Fibroblast of the aortic adventitia (primary cell): ENCODE measurements at places on chromosomes 13 and 19.

DNA sequence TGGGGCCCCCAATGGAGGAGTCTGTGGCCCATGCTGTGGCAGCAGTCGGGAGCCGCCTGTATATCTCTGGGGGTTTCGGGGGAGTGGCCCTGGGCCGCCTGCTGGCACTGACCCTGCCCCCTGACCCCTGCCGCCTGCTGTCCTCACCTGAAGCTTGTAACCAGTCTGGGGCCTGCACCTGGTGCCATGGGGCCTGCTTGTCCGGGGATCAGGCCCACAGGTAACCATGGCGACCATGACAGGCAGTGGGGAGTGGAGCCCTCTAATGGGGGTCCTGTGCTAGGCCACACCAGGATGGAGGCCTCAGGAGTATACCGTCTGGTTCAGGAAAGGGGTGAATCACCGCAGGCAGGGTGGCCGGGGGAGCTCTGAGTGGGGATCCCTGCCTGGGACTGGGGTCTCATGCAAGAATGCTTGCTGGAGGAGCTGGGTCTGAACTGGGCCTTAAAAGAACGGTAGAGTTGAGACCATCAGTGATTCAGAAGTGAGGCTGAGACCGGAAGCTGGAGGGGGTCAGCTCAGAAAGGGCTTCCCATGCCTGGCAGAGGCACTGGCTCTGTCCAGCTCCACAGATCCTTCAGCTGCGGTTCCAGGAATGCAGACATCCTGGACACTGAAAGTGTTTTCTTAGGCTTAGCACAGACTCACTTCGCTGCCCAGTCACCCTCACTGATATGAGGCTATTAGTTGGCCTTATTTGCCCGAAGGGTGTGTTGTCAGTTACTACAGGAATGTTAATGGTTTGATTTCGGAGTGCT lies 29.1 kb downstream of the CNFN start:
- DNase-seq: peak; percentile 76

- DNase-seq: no peak
These were observed 412 bp downstream of the ZNF528 start for GRCh38 chr19:52398081-52398441.

DNA sequence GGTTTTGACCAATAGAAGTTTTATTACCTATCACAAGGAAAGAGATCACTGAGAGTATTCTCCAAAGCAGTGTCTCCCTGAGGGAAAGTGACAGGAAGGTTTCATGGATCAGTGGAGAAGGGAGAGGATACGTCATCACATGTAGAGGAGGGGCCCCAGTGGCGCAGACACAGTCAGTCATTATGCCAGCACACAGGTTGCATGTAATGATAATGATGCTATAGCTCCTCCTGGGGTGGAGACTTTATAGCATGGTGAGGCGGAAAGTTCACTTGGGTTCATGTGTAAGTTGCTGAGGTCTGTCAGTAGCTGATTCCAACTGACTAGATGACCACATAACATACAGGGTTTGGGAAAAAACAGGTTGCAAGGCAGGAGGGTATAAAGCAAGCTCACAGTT lies 88.8 kb downstream of the FNDC3A start:
- no peak for DNase-seq

- DNase-seq: no peak
These were observed 40.3 kb downstream of the RHPN2 start for GRCh38 chr19:33024398-33024797.

DNA sequence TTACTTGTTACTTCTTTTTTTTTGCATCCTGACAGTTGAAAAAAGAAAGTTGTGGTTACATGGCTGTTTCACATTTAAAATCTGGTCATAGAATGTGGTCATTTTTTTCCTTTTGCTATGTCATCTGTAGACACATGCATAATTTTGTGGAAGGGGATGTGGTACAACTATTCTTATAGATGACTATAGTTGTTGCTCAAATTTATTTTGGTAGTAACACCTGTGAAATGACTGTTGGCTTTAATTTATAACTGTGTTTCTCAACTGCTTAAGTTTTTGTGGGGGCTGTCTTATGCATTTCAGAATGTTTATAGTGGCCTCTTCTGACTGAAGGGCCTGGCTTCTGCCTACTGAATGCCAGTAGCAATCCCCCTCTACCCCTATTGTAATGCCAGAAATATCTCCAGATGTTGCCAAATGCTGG lies 130.5 kb downstream of the PAN3 start:
- DNase-seq: no peak

GRCh38 chr19:41796901-41797300 lies 514 bp downstream of the CEACAM3 start:
- no peak for DNase-seq

DNA sequence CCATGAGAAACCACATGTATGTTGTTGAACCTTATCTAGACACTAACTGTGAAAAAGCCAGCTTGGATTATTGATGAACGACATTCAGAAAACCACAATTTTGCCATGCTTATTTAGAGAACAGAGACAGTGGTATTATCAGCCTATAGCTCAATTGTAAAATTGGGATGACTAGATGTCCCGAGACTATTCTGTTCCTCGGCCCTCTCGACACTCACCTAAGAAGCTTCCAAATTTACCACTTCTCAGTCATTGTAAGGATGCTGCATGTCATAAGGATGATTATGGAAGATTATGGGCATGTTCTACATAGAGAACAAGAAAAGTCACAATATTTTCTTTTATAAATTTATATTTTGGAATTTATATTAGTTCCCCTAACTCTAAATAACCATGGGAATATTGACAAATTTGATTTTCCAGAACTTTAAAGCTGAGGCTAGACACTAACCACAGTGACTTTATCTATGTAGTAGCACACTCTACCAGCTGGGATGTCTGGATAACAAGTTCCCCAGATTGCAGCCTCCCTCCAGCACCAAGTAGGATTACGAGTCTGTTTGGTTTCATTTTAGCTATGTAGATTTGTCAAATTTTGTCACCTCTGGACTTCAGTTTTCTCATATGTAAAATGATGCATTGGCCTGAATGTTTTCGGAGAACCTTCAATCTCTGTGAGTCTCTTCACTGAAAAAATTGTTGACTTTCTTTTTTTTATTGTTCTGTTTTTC lies 513.6 kb downstream of the IRS2 start:
- DNase-seq: no peak

- peak; percentile 4 for DNase-seq
These were observed 515.3 kb downstream of the PCDH9 start for GRCh38 chr13:66714795-66715194.
